ENCODE measurements at places on chromosomes 5 and 9.

DNA sequence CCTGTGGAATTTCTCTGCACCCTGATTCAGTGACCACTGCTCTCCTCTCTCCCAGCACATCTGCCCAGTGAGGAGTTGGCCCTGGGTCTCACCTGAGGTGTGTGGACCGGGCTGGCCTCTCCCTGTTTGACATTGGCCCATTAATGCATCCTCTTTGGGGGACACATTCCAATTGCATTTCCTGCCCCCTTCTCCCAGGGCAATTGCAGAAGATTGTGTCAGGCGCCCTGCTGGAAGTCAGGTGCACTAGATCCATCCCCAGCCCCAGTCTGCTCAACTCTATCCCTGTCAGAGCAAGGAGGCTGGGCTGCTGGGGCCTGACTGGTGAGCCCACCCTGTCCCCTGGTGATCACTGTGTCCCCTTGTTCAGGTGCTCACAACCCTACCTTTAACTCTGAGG lies 84.5 kb downstream of the LMX1B start:
- no peak for DNase-seq

DNA sequence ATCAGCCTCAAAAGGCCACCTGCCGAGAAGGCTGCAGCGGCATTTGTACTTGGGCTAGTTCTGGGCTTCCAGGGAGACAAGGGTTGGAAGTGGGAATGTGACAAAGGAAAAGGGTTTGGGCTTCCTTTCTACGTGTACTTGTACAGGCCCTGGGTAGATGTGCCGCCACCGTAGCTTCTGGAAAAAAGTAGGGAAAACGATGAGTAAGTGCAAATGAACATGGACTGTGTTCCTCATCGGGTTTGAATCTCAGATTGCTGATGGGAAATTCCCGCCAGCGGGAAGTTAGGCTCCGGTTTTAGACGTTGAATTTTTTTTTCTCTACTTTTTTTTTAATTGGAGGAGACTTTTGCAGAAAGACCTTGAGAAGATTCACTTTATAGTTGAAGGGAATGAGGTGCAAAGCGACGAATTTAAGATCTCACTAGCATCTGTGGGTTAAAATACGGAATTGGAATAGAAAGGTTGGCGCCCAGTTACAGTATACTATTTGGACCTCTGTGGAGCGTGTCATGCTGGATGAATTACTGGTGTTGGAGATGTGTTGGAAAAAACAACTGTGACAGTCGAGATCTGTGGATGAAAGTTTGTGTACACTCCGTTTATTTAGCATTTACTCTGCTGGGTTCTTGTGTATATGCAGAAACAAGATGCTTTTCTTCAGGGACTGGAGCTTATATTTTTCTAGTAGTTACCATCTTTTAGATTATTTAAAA lies 1.2 kb downstream of the G3BP1 start:
- no peak for DNase-seq

- DNase-seq, result no peak
Measured at GRCh38 chr9:28999806-29000205, 1426.5 kb upstream of the C9orf72 start.

GRCh38 chr5:135105105-135105484 lies 71.1 kb upstream of the PITX1 start:
- DNase-seq, result no peak

- peak; percentile 90 for DNase-seq
Measured at GRCh38 chr5:35046774-35047173, 975 bp downstream of the AGXT2 start.

DNA sequence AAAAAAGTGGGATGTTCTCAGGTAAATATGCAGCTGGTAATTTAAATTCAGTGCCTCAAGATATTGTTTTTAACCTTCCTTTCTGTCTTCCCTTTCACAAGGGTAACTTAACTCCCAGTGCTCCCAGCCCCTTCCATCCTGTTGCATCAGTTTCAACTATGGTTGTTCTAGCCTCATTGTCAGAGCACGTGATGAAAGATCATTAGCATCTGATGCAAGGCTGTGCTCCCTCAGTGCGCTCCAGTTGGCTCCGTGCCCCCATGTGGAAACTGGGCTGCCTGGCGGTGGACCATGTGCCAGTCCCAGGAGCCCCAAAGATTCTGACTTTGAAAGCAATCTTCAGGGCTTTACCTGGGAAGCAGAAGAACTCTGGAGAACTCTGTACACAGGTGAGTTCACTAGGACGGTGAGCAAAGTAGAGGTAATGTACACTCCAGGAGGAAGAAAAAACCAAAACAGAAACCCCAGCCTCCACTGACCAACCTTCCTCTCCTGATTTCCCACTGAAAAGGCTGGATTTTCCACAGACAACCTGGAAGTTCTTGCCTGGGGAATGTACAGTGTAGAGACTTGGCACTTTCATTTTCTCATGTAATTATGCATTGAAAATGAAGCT lies 96.9 kb downstream of the SLC1A3 start:
- peak; percentile 76 for DNase-seq

- peak; percentile 58 for DNase-seq
Measured at GRCh38 chr5:167658889-167659288, 632.6 kb upstream of the WWC1 start.

- DNase-seq, result no peak
Measured at GRCh38 chr9:109476642-109477257, 21.4 kb downstream of the PTPN3 start.

DNA sequence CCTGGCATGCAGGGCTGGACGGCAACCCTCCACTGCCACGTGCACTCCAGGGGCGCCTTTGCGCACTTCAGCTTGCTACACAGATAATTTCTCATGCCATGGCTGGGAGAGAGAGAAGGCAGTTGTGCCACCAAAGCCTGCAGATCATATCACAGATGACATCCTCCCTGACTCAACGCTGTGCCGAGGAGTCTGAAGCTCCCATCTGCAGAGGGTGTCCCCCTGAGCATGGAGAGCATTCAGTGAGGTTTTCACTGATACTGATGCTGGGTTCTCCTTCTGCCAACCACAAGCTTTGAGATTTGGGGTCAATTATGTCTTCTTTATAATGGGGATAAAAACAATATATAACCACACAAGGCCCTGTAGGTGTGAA lies 607.4 kb upstream of the ADAMTS16 start:
- no peak for DNase-seq

DNA sequence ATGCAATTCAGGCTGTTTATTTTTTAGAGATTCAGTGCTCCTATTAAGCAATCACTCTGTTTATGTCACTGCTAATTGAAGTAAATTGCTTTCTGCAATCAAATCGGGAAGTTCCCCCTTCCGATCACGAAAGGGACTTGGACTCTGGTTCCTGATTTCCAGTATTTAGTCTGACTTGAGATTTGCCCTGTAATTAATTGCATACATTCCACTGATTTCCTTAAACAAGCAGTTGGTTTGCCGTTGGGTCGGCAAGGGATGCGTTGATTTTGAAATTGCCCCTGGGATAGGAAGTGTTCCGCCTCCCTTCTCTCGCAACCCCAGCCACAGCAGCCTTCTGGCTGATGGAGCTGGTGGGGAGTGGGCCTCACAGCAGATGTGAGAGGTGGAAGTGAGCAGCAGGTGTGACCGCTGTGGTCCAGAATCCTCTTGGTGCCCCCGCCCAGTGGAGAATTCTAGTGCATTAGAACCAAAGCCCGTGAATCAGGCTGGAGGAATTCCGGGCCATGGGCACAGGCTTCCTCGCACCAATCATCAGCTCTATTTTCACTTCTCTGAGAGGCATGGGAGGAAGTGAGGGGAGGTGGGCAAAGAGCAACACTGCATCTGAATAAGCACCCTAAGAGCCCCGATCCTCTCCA lies 102.5 kb downstream of the SPRY4 start:
- no peak for DNase-seq
